GM18507 (cell line): ENCODE measurements at places on chromosomes 12 and 14.

GRCh38 chr12:64256166-64256800 is 34.2 kb upstream of the KICS2 start:
- DNase-seq, result no peak

GRCh38 chr12:68792952-68793351 is 15.0 kb upstream of the MDM2 start:
- DNase-seq, result no peak

DNA sequence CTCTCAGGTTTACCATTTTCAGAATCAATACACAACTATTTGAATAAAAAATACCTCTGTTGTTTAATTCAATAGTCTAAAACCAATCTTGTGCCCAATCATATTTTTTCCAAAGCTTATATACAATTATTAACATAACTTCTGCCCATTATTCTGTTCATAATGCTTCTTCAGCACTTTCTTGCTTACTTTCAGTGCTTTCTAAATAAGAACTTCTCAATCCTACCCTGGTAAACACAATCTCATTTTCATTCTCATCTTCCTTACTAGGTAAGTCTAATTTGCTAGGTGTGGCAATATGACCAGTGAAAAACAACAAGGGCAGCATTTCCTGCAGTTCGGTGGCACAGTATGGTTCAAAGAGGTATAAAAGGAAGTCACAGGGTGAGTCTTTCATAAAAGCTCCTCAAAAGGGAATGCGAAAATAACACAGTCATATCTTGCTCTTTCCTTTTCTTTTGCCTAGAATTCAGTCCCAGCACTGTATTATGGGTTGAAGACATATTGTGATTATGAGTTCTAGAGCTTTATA is 103.5 kb downstream of the FOXG1 start:
- DNase-seq, result no peak

GRCh38 chr12:49664591-49665239 is 41.4 kb downstream of the PRPF40B start:
- no peak for DNase-seq

- DNase-seq, result no peak
Measured at GRCh38 chr14:97164021-97164420, 366.8 kb downstream of the VRK1 start.

GRCh38 chr14:97120204-97120603 is 323.0 kb downstream of the VRK1 start:
- DNase-seq, result no peak

GRCh38 chr12:2666846-2667245 is 127.9 kb upstream of the FKBP4 start:
- no peak for DNase-seq

DNA sequence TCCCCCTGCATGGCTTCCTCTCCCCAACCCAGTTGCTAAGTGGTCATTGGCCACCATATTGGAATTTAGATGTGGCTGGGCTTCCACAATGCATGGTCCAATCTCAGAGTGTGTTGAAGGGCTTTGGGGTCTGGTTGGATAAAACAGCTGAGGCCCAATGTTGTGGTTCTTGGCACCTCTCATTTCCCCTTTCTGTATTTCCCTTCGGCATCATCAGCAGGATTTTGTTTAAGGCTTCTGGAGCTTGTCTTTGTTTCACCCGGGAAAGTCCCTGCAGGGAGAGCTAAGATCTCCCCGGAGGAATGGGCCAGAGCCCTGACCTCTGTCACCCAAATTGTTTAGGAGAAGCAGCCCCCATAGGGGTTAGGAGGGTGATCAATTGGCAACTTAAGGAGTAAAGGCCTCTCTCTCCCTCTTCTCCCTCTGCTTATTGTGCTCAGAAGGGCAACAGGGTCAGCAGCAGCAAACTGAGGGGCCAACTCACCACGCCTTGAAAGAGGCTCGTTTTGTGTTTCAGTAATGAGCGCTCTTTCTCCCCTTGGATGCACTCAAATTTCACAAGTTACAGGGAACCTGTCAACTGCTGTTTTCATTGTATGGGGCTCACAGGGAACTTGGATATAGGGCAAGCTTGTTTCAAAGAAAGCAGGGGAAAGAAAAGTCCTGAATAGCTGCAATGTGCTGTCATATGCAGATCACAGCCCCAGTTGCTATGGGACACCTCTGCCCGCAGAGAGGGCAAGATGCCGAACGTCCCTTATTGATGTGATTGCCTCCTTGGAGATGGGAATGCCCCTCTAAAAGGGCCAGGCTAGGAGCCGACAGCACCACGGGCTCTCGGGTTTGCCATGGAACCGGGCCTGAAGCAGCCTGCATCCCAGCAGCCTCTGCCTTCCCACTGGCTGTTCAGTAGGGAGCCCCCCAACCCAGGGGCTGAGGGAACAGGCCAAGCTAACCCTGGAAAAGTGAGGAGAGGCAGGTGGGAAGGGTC is 223.7 kb downstream of the ZFP36L1 start:
- no peak for DNase-seq

- DNase-seq, result no peak
Measured at GRCh38 chr12:11758087-11758486, 108.6 kb downstream of the ETV6 start.

- no peak for DNase-seq
Measured at GRCh38 chr12:45781080-45781479, 51.6 kb downstream of the ARID2 start.
